Activated CD4-positive, alpha-beta memory T cell treated with anti-CD3 and anti-CD28 coated beads for 36 hours (primary cell): ENCODE measurements at places on chromosomes 1 and 21.

GRCh38 chr1:117591252-117591651, 14.6 kb upstream of the TENT5C start:
- no peak for DNase-seq

DNA sequence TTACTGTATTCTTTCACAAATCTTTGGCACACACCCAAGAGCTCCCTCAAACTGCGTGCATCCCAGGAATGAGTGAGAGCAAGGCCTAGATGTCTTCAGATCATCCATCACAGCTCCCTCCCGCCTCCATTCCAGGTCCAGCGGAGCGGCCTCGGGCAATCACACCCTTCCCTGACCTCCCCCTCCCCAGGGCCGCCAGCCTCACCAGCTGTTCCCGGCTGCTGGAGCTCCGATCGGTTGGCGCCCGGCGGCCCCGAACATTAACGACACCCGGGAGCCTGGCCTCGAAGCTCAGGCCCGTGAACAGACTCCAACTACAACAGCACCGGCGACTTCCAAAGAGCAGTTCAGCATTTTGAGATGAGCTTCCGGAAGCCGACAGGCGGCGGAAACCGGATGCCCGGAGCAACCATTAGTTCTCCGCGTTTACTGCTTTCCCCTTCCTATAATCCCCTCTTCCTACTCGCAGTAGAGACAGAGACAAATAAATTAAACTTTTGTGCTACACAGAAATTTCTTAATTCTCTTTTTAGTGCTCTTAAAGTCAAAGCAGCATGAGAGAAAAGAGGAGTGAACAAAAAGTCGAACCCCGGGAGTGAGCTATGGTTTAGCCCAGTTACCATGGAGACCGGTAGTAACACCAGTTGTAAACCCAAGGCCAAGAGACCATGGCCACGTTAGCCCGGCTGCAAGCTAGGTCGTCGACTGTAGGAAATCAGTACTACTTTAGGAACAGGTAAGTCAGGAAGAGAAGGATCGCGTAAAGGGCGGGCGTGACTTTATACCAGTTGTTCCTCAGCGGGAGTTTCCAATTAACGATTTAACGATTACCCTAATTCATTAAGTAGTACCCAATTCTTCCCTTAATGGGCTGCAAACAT, at the start of the genes GPATCH2 and SPATA17:
Gene GPATCH2 (minus strand): TSS at position 380 of the 881 bp plus-strand sequence. CDS start 119 bp downstream, at position 261.
Gene SPATA17 (plus strand): TSS at position 634 of the 881 bp plus-strand sequence. CDS start 35 bp downstream, at position 669.
- peak; percentile 83 for DNase-seq

DNA sequence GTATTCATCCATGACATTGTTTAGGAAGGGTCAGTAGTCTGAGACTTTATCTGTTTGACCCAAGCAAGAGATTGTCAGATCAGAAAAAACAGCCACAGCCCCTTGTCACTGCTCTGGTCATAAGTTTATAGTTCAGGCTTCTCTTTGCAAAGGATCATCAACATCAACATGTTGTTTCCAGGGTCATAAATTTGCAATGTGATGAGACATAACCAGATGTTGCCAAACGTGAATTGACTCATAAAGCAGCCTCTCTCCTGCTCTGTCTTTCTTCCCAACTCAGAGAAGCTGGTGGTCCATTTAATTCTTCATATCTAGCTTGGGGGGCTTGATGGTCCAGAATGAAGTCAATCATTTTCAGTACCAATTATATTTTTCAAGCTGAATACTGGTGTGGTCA, 507.2 kb upstream of the PBX1 start:
- no peak for DNase-seq

- DNase-seq, result no peak
Observed at GRCh38 chr1:209430821-209431259, 152.7 kb upstream of the CAMK1G start.

DNA sequence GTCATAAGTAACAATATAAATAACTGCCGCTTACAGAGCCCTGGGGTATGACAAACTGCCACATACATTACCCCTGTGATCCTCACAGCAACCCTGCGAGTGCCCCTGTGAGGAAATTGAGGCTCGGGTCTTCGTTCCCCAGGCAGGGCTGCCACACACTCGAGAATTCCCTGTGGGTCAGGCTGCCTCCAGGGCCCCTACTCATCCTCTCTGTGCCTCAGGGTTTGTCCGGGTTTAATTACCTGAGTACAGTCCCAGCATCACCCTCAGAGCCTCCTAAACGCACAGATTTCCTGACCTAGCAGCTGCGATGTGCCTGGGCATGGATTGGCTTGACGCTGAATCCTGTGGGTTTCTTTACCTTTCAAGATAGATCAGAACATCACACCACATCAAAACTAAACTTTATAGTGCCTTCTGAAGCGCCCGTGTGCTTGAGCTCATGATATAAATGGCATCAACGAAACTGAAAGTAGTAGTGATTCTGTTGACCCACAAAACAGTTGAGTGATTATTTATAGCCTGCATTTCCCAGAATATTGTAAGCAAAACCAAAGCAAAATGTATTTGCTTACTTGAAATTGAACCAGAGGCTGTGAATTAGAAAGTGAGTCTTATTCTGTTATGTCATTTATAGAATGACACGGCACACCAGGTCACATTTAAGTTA, 14.0 kb downstream of the SLC37A1 start:
- peak; percentile 79 for DNase-seq

- no peak for DNase-seq
Observed at GRCh38 chr1:35850051-35850450, 33.0 kb upstream of the AGO1 start.
